Eye (tissue), 1 donor: ENCODE measurements at places on chromosomes 1 and 21.

- no peak for DNase-seq
Measured at GRCh38 chr1:171107262-171107940, 16.7 kb downstream of the FMO3 start.

- DNase-seq, result peak; percentile 58
Measured at GRCh38 chr1:59730759-59731478, 83.8 kb upstream of the HOOK1 start.

- DNase-seq, result no peak
Measured at GRCh38 chr1:27372808-27373690, 1.6 kb downstream of the FCN3 start.

- DNase-seq, result no peak
Measured at GRCh38 chr1:198856601-198857000, 217.8 kb downstream of the PTPRC start.

GRCh38 chr1:38173157-38173831 lies 126.7 kb upstream of the POU3F1 start:
- DNase-seq, result no peak

- no peak for DNase-seq
Measured at GRCh38 chr1:52404975-52405338, 555 bp downstream of the PRPF38A start.

- no peak for DNase-seq
Measured at GRCh38 chr1:211739671-211740411, 64.4 kb upstream of the NEK2 start.

- no peak for DNase-seq
Measured at GRCh38 chr1:246297279-246298265, 209.5 kb downstream of the SMYD3 start.

DNA sequence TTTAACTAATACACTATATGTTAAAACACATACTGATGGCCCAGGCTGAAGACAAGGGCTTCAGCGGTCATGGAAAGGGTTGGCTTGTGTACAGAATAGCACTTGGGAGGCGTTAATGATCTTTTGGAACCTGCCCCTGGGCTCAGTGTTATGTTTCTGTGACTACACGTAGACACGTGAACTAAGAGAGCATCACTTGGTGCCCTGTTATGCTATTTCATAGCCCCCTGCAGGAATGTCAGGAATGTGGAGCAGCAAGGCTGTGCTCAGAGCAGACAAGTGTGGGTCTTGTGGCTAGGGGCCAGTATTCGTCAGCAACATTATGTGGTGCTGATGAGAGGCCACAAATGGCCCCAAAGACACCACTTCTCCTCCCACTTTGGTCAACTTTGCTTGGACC lies 132.4 kb downstream of the MAP3K21 start:
- DNase-seq, result peak; percentile 45

DNA sequence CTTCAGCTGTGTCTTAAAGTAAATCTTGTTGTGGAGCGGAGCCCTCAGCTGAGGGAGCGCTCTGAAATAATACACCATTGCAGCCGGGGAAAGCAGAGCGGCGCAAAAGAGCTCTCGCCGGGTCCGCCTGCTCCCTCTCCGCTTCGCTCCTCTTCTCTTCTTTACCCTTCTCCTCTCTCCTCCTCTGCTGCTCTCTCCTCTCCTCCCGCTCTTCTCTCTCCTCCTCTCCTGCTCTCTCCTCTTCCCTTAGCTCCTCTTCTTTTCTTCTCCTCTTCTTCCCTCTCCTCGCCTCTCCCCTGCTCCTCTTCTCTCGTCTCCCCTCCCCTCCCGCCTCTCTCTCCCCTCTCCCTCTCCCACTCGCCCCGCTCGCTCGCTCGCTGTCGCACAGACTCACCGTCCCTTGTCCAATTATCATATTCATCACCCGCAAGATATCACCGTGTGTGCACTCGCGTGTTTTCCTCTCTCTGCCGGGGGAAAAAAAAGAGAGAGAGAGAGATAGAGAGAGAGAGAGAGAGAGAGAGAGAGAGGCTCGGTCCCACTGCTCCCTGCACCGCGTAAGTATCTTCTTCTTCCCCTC lies at the start of gene PROX1:
TSS of gene PROX1 (plus strand) at position 47 of the 580 bp plus-strand sequence. CDS start 8,563 bp downstream, outside the sequence.
- DNase-seq, result peak; percentile 96

- DNase-seq, result peak; percentile 82
Measured at GRCh38 chr1:172398970-172399755, 21.3 kb upstream of the C1orf105 start.

GRCh38 chr21:42925114-42925926 lies at the start of gene ERVH48-1:
ERVH48-1 (minus strand) TSS chr21:42925630; CDS start chr21:42919006, 6,624 bp downstream.
- DNase-seq, result no peak

GRCh38 chr1:21293537-21294265 lies 3.4 kb upstream of the ECE1 start:
- no peak for DNase-seq

DNA sequence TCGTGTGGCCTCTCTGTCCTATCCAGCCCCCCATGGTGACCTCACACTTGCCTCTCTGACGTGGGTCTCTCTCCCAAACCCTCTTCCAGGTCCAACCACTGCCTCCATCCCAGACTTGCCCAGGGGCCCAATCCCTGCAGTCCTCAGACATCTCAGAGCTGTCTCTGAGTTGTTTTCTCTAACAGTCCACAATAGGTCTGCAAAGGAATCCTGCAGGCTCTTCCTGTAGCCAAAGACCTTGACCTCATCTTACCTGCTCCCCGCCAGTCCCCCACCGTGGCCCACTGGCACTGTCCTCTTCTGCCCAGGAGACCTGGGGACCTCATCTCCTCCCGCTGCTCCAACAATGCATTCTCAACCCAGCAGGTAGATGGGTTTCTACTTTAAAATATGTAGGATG lies 10.0 kb downstream of the RNF187 start:
- DNase-seq, result no peak

DNA sequence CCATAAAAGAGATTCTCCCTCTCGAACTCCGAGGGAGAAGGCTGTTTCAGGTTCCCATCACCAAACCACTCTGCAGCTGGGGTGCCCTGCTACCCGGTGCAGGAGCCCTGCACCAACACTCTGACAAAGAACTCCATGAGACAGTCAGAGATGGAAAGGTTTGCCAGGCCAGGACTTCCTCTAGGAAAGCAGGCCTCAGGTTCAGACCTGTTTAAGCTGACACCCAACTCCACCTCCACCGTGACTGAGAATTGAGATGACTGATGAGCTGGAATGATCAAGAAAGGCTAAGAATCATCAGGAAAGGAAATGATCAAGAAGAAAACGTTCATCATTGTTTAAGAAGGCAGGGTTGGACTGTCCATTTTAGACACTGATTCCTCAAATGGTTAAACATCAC lies 46.2 kb upstream of the KCNE1 start:
- DNase-seq, result no peak

DNA sequence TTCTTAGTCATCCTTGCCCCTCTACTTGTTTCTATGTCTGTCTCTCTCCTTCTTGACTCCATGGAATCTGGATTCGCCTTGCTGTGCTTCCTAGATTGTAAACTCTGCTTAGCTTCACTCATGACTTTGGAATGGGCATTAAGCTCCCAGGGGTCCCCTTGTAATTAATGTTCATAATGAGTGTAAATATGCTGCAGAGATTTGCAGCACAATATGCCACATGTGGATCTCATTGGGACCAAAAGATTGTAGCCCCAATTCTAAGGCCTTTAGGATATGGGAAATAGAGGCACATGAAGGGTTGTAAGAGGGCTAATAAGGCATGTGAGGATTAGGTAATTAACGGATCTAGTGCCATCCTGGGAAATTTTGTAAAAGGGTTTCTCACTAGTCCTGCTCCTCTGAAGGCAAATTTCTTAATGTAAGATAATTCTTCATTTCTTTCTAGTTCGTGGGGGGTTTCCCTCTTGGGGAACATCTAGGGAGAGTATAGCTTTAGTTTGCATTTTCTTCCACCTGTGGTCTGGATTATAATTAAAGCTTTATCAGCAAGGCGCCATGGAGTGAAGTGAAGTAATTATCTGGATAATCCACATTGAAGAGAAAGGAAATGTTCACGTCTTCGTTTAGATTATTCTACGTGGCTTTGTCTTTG lies 659.2 kb upstream of the PLXNA2 start:
- no peak for DNase-seq

DNA sequence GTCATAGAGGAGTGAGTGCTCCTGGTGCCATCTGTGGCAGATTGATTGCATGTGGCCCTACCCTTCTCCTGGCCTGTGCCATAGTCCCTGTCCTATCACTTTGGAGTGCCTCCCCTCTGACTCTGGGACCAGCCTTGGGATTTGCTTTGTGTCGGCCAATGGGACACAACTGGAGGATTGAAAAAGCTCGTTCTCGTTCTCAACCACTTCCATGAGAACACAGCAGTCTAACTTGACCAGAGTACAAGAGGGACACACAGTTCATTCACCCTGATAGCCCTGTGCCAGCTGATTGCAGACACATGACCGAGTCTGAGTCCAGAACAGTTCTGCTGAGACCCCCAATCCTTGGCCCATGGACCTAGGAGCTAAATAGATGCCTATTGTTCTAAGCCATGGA lies 47.8 kb downstream of the C1orf198 start:
- no peak for DNase-seq

GRCh38 chr1:61244114-61244513 lies 161.8 kb downstream of the NFIA start:
- DNase-seq, result peak; percentile 45

- peak; percentile 19 for DNase-seq
Measured at GRCh38 chr1:67850611-67851075, 17.4 kb upstream of the GNG12 start.

- DNase-seq, result peak; percentile 61
Measured at GRCh38 chr1:153490272-153491051, 30.0 kb upstream of the S100A7 start.

DNA sequence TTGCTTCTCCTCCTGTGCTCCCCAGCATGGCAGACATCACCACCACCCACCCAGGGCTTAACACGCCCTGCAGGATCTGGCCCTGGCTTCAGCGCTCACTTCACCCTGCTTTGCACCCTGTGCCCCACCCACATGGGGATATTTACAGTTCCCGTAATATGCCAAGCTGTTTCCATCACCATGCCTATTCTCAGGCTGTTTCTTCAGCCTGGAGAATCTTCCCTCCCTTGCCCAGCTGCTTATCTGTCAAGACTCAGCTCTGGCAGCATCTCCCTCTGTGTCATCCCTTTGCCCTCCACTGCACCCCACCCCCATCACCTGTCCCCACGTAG lies 3.6 kb upstream of the AHCYL1 start:
- DNase-seq, result no peak

GRCh38 chr1:198638894-198639635 lies at the start of gene PTPRC:
PTPRC (plus strand) TSS chr1:198639040; CDS start chr1:198639269, 229 bp downstream.
- DNase-seq, result no peak

DNA sequence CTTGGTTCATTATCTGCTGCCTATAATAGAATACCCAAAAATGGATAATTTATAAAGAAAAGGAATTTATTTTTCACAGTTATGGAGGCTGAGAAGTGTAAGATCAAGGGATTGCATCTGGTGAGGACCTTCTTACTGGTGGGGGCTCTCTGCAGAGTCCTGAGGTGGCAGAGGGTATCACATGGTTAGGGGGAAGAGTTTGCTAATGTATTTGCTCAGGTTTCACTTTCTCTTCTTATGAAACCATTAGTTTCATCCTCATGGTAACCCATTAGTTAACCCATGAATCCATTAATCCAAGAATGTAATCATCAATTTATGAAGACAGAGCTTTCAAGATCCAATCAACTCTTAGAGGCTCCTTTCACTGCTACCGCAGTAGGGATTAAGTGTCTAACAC lies 120.6 kb downstream of the DNM3 start:
- no peak for DNase-seq

GRCh38 chr1:246506367-246506673 lies 759 bp downstream of the SMYD3 start:
- DNase-seq, result no peak

GRCh38 chr1:204323887-204324286 lies 35.8 kb downstream of the PLEKHA6 start:
- DNase-seq, result no peak

GRCh38 chr1:244830639-244831038 lies 4.8 kb upstream of the COX20 start:
- DNase-seq, result no peak

DNA sequence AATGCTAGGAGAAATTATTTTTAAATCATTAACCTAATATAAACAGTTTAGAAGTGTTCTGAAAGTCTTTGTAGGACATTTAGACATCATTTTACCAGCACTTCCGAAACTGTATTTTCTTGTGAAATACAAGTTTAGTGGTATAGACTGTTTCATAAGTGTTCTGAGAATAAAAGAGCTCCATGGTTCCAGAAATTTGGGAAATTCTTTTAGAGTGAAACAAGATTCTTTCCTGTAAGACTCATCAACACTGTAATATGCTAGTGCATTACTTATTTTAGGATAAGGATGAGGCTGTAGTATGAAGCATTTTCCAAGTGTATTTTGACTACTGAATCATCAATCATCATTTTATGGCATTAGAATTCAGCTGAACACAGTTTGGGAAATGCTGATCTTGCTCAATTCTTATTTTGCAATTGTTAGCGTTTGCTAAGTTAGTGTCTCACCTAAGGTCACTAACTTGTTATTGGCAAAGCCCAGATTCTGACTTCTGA lies 73.4 kb downstream of the CEP350 start:
- DNase-seq, result no peak

GRCh38 chr1:185803241-185803640 lies 69.0 kb downstream of the HMCN1 start:
- no peak for DNase-seq
